ENCODE measurements at places on chromosomes 16 and 17.

GRCh38 chr17:8140065-8141029 is 11.9 kb downstream of the PER1 start:
- H3K27me3 ChIP-seq = no peaks in the 10 kb centered on the region
- peak; percentile 21 for DNase-seq
- H3K36me3 ChIP-seq = peaks cover 35% of the 10 kb centered on the region
- H3K27ac ChIP-seq = no peak overlapping the region
- H3K4me3 ChIP-seq = no peak overlapping the region

- peaks cover 6% of the 10 kb centered on the region for H3K36me3 ChIP-seq
- no peaks in the 10 kb centered on the region for H3K27me3 ChIP-seq
- no peak for DNase-seq
Measured at GRCh38 chr16:83954577-83955016, 1.6 kb downstream of the OSGIN1 start.

GRCh38 chr17:17119533-17119932 is 77.3 kb downstream of the MPRIP start:
- no peaks in the 10 kb centered on the region for H3K27me3 ChIP-seq
- H3K4me1 ChIP-seq = peaks cover 29% of the 10 kb centered on the region
- DNase-seq = no peak
- no peak overlapping the region for H3K4me3 ChIP-seq
- no peaks in the 10 kb centered on the region for H3K36me3 ChIP-seq

DNA sequence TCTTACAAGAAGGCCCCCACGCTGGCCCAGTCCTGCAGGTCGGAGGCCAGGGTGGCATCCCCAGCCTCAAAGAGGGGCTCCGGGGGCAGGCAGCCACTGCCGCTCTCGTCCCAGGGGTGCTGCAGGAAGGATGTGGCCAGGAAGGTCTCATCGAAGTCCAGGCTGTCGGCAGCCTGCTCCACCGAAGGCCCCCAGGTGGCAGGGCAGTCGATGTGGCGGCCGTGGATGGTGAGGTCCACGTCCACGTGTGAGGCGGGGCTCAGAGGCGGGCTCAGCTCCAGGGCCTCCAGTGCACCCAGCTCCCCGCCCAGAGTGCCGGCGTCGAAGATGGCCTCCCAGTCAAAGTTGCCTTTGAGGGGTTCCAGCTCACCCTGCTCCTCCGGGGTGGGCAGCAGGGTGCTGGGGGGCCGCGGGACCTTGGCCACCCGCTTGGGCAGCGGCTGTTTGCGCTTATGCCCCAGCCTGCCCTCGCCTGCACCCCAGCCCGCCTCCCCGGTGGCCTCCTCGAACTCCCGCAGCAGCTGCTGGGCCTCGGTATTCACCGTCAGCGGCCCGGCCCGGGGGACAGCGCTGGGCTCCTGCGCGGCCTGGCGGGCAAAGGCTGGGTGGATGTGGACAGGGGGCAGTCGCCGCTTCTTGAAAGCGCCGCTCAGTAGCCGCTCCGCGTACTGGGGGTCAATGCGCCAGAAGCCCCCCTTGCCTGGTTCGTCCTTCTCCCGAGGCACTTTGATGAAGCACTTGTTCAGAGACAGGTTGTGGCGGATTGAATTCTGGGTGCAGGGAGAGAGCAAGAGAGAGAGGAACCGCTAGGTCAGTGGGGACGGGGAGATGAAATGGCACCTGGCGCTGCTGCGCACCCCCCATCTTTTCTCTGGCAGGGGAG is 3.5 kb downstream of the FOXJ1 start:
- H3K36me3 ChIP-seq = no peaks in the 10 kb centered on the region
- H3K4me1 ChIP-seq = no peaks in the 10 kb centered on the region
- no peak overlapping the region for H3K27ac ChIP-seq
- peaks cover 20% of the 10 kb centered on the region for H3K27me3 ChIP-seq

All from SK-N-SH (cell line).